ENCODE measurements at places on chromosomes 3 and 15.

- no peak for DNase-seq
Observed at GRCh38 chr3:174873832-174874657, 14.9 kb downstream of the NAALADL2 start.

DNA sequence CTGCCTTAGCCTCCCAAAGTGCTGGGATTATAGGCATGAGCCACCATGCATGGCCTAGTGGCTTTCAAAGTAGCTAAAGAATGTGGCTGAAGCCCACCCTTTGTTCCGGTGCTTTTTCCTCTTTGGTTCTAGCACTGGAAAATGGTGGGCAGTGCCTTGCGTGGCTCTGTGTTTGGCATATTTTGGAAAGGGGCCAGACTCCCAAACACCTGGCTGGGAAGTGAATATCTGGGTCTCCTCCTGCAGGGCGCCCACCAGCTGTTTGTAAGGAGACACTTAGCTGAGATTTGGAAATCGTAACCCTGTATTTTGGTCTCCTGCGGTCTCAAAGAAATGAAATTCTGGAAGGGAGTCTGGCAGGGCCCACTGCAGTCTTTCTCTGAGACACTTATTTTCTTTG lies 336.4 kb downstream of the IL20RB start:
- DNase-seq: no peak

DNA sequence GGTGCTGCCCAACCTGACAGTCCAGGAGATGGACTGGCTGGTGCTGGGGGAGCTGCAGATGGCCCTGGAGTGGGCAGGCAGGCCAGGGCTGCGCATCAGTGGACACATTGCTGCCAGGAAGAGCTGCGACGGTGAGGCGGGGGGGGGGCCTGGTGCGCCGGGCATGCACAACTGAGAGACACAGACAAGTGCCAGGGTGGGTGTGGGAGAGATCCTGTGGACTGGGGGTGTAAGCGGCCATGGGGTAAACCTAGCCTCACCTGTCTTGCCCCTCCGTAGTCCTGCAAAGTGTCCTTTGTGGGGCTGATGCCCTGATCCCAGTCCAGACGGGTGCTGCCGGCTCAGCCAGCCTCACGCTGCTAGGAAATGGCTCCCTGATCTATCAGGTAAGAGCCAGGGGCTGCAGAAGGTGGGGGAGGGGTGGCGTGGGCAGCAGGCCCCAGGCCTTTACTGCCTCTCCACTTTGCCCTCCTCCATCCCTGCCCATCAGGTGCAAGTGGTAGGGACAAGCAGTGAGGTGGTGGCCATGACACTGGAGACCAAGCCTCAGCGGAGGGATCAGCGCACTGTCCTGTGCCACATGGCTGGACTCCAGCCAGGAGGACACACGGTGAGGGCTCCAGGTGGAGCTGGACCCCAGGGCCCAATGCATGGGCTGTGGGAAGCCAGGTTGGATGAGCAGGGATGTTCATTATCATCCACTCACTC lies 3.3 kb downstream of the CHRD start:
- DNase-seq: no peak

GRCh38 chr3:104578558-104578957 lies 788.2 kb upstream of the ALCAM start:
- DNase-seq: no peak

GRCh38 chr3:100844063-100844936 lies 135.0 kb downstream of the TFG start:
- no peak for DNase-seq

DNA sequence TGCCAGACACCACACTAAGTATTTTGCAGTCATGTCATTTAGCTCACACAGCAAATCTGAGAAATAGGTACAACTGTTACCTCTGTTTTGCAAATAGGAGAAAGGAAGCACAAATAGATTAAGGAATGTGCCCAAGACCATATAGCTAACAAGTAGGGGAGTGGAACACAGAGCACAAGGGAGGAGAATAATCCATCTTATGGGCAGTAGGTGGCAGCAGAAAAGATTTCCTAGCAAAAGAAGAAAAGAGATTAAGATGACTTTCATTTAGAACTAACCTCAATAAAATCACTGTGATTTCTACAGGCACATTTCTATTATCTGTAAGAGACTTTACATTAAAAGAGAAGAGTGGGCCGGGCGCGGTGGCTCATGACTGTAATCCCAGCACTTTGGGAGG lies 49.1 kb downstream of the NR1I2 start:
- no peak for DNase-seq

GRCh38 chr3:183698756-183699155 lies 1.2 kb downstream of the YEATS2 start:
- peak; percentile 28 for DNase-seq
